ENCODE measurements at places on chromosomes 1 and 21. TPM values are rescaled to one million over a fixed set of nuclear protein-coding genes. Genes with fewer than 3 reads are reported as not detected.

DNA sequence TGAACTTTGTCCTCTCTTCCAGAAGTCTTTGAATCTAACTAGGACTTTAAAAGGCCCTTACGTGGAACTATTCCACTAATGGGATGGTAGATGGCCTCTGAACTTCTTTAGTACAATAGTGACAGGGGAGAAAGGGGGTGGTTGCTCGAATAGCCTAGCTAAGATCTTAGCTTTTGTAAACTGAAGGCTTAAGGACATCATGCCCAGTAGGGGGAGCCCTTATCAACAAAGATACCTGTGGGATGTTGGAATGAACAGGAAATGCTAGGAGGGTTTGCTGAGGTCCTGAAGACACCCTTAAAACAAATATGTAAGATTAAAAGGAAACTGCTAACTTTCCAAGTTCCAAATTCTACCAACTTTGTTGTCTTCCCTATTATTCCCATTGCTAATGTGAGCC, 33.2 kb downstream of the NHLH2 start:
- DNase-seq: peak; percentile 68

DNA sequence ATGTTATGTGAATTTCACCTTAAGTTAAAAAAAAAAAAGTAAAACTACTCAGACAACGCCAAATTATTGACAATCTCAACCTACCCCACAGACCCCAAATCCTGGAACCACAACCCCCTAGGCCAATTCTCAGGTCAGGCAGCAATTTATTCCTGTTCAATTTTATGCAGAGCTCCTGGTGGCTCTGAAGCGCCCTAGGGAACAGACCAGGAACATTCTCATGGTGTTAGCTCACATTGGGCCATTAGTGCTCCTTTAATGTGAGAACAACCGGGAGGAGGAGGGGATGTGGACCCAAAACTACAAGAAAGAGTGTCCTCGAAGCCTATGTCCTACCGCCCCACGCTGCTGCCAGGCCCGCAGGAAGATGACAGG, 403 bp upstream of the PSEN2 start:
- no peak for DNase-seq

KHDRBS1 gene
- 159 TPM for total RNA-seq

CFAP126 gene
- not detected for total RNA-seq

DNA sequence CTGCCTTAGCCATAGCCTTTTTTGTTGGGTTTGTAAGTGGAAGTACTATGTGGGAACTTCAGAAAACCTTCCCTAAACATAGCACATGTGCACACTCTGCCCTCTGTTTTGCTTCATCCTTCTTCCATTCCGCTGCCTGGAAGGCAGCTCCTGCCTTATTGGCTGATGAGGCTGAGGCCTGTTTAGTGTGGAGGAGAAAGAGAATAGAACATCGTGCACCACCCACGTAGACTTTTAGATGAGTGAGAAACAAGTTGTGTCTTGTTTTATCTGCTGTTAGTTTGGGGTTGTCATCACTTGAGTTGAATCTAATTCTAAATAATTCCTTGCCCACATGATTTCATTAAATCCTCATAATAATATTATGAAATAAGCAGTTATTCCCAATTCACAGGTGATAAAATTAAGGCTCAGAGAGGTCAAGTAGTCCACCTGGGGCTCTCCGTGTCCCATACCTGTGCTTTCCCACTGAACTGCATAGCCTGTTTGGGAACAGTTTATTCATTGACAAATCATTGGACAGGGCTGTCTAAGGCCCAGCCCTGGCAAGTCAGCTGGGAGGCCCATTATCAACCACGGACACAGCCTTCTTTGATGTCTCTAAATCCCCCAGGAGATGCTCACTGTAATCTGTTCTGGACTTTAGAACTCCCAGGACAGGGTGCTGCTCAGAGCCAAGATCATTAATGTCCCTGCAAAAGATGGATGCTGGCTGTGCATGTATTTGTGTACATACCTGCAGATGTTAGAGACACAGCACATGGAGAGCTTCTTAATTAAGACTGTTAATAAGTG, 93.0 kb downstream of the ABCA4 start:
- DNase-seq: no peak

DNA sequence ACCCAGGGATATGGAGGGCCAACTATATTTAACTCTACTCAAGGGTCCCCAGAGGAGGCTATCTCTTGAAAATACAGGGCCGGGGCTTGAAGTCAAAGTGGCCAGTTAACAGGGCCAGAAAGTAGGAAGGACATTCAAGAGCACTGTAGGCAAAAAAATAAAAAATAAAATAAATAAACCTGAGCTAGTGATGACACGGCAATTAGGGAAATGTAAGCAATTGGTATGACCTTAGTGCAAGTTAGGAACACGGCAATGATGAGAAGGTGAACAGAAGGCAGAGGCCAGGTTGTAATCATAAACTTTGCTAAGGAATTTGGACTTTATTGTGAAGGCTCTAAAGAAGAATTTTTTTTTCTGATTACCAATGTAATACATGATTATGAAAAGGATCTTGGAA, 3.4 kb upstream of the B3GALNT2 start:
- no peak for DNase-seq

GRCh38 chr1:154241703-154242351, 21.1 kb downstream of the UBAP2L start:
- DNase-seq: no peak

- DNase-seq: peak; percentile 83
Observed at GRCh38 chr1:200738327-200738948, at the start of gene CAMSAP2. TSS of gene CAMSAP2 (plus strand) at chr1:200738893. CDS start at chr1:200739828, 935 bp downstream.

DNAJC6 gene
- total RNA-seq: 2.9 TPM

- peak; percentile 93 for DNase-seq
Observed at GRCh38 chr1:61049850-61050540, 32.4 kb upstream of the NFIA start.

TMCO4 gene
- 12.0 TPM for total RNA-seq

- DNase-seq: no peak
Observed at GRCh38 chr21:41370840-41371684, 9.2 kb downstream of the MX2 start.

PADI1 gene
- 4.5 TPM for total RNA-seq

DNA sequence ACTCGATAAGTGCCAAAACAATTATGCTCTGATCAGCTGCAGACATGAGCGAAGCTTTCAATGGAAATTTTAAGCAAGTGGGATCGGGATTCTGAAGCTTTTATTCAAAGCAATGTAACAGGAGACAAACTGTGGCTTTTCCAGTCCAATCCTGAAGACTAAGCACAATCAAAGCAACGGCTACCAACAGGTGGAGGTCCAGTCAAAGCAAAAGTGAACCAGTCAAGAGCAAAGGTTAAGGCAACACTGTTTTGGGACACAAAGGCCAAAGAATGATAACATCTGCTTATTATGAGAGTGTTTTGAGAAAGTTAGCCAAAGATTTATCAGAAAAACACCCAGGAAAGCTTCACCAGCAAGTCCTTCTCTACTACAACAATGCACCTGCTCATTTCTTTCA, 170.1 kb downstream of the SEC16B start:
- no peak for DNase-seq

DNA sequence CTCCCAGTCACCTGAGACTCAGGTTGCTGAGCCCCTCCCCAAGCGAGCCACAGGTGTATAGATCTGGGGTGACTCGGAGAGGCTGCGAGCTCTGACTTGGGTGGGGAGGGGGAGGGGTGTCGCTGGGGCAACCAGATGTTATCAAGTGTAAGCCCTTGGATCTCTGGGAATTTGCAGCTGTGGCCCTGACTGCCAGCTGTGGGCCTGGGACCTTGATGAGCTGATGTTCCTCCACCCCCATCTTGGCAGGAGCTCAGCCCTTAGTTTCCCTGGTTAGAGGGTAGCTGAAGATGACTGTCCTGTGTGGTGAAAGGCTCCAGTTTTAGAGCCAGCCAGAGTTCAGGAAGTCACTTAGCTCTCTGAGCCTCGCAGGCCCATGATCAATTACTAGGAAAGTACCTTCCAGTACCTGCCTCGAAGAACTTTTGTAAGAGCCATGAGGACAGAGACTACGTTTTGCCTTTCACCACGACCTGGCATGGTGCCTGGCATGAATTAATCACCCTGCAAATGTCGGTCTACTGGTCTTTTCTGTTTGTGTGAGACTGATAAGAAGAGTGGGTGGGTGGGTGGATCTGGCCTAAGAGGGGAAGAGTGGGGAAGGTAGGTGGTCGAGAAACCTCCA, 55.8 kb downstream of the YARS1 start:
- peak; percentile 90 for DNase-seq

DNA sequence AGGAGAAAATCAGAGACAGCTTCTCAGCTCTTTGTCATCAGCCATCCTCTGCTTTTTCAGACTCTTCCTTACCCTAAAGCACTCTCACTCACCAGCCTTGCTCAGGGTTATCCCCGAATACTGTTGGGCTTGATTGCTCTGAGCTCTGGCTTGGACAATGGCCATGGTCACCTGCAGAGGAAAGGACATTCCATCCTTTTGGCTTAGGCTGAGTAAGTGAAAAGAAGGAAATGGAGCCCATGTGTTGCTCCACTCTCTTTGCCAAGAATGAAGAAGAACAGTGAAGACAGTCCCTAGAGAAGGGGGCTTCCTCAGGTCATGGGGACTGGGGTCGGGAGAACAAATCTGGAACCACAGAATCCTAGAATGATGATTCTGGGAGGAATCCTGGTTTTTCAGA, 2.3 kb downstream of the MTMR11 start:
- no peak for DNase-seq

- DNase-seq: no peak
Observed at GRCh38 chr1:183776731-183777130, 28.2 kb upstream of the RGL1 start.

GRCh38 chr1:9239622-9240401, 5.2 kb downstream of the H6PD start:
- no peak for DNase-seq

GRCh38 chr1:32706491-32706890, 3.9 kb upstream of the SYNC start:
- no peak for DNase-seq

LMX1A gene
- total RNA-seq: not detected

MIXL1 gene
- total RNA-seq: not detected

DNA sequence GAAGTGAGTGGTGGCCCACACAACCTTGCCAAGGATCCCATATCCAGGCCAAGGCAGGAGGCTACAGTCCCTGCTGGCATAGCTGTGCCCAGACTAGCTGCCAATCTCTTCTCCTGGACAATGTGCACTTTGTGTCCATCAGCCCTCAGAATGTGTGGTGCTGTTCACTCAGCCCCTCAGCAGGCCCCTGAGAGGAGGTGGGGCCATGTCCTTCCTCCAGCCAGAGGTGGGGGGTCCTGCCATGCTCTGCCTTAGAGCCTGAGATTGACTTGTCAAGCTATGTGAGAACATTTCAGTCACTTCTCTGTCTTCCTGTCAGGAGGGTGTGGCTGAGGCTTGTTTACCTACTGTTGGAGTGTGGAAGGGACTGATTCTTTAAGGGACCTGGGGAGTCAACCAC, 1.4 kb downstream of the NCF2 start:
- DNase-seq: peak; percentile 30

Data from Calu3 (cell line).